ENCODE measurements at places on chromosomes 6 and 20. TPM values are rescaled to one million over a fixed set of nuclear protein-coding genes. Genes with fewer than 3 reads are reported as not detected.

Gene CDSN
- not detected for total RNA-seq

Gene FAM83B
- 15.7 TPM for total RNA-seq

Gene KIF3B
- total RNA-seq, result 21.1 TPM

Gene CRIP3
- total RNA-seq, result 3.9 TPM

Gene TMEM14C
- 90.4 TPM for total RNA-seq

Gene OR2W1
- not detected for total RNA-seq

Gene EFCAB8
- 0.95 TPM for total RNA-seq

Gene MYL9
- total RNA-seq, result 42.6 TPM

Gene PLA2G7
- total RNA-seq, result 2.7 TPM

Gene KIAA1755
- total RNA-seq, result 6.8 TPM

Gene ENPP1
- total RNA-seq, result 45.3 TPM

Gene RIPOR2
- total RNA-seq, result 14.1 TPM

Gene GPR6
- not detected for total RNA-seq

Gene BPIFB2
- not detected for total RNA-seq

Gene INSM1
- not detected for total RNA-seq

Gene MRAP2
- 5.6 TPM for total RNA-seq

Gene CALHM4
- total RNA-seq, result not detected

Gene OVOL2
- 3.9 TPM for total RNA-seq

Gene HEY2
- total RNA-seq, result 5.6 TPM

Gene CTCFL
- total RNA-seq, result not detected

Gene SLC2A10
- total RNA-seq, result 36.6 TPM

Gene NR2E1
- not detected for total RNA-seq

Gene NOX3
- not detected for total RNA-seq

Gene L3MBTL1
- total RNA-seq, result 14.5 TPM

Gene RPS10
- total RNA-seq, result 1,395 TPM

Gene SYNGAP1
- 9.8 TPM for total RNA-seq

Gene IL17F
- not detected for total RNA-seq

Gene ESR1
- total RNA-seq, result 6.9 TPM

Gene OR2H1
- total RNA-seq, result not detected

Gene PNLDC1
- total RNA-seq, result not detected

Gene NKX2-2
- not detected for total RNA-seq

Gene EPB41L1
- 37.0 TPM for total RNA-seq

Gene RBPJL
- total RNA-seq, result not detected

Gene EPHA7
- total RNA-seq, result 75.9 TPM

Gene TSPO2
- total RNA-seq, result not detected

Gene SCRT2
- not detected for total RNA-seq

Gene NRSN1
- 0.90 TPM for total RNA-seq

Gene ARHGAP40
- total RNA-seq, result 1.9 TPM

Gene ENPP3
- 2.4 TPM for total RNA-seq

Gene MUC21
- not detected for total RNA-seq

Gene MAP7
- total RNA-seq, result 10.4 TPM

Gene TFAP2A
- 1.6 TPM for total RNA-seq

Gene FGD2
- total RNA-seq, result 12.8 TPM

Gene PABPC1L
- total RNA-seq, result 14.4 TPM

Gene GATA5
- 6.6 TPM for total RNA-seq

Gene CD109
- total RNA-seq, result 34.9 TPM

Gene RIPPLY2
- total RNA-seq, result 0.26 TPM

Gene TUBB2B
- total RNA-seq, result 55.6 TPM

Gene ANKEF1
- 1.7 TPM for total RNA-seq

Gene RSPO3
- 4.9 TPM for total RNA-seq

Gene CFAP61
- 0.32 TPM for total RNA-seq

Gene TBC1D7
- 20.6 TPM for total RNA-seq

Gene GGTLC1
- total RNA-seq, result not detected

Gene CLVS2
- 2.1 TPM for total RNA-seq

Gene PFDN6
- 24.3 TPM for total RNA-seq

Gene SAMD3
- total RNA-seq, result 6.3 TPM

All from urinary bladder (tissue), 4 donors.